Transverse colon (tissue), 4 donors: ENCODE measurements at places on chromosomes 11 and 22. TPM values are rescaled to one million over a fixed set of nuclear protein-coding genes. Genes with fewer than 3 reads are reported as not detected.

DNA sequence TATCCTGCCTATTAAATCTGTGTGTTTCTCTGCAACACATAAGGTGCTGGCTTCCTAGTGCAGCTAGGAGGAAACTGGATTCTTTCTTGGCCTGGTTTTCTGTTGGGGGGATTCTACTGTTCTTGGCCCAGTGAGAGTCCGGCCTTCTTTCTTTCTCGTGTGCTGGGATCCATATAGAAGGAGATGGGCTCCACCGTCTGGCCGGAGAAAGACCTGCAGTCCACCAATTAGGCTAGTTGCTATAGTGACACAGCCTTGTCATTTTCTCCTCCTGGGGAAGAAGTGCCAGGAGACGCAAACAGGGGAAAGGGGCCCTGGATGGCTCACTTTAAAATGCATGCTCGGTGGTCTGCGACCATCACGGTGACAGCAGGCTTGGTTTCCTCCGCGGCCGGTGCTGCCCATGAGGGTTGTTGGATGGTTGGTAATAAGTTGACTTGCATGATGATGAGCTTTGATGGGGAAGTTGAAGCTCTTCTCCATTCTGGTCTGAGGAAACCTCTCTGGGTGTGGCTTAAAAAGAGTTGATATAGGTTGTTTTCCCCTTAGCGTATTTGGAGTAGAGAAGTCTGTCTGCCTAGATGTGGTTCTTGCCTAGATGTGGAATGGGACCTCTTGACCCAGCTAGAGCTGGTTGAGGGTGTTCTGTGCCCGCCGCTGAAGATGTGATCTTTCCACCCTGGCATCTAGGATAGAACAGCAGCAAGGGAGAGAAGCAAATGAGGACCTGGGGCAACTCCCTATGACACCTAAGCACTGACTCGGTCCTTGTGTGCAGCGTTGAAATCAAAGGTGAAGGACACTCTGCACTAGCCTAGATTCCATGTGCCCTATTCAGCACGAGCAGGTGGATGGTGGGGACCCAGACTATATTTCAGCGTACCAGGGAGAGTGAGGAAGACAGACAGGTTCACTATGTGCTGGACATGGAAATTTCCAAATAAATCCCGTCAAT is 1335.0 kb downstream of the BRD1 start:
- no peaks in the 10 kb centered on the region for H3K36me3 ChIP-seq
- peaks cover 44% of the 10 kb centered on the region for H3K27me3 ChIP-seq
- no peaks in the 10 kb centered on the region for H3K4me1 ChIP-seq
- peak; percentile 50 for DNase-seq

Gene SAA4
- total RNA-seq: not detected

GRCh38 chr11:10108915-10109680 is 184.9 kb downstream of the SBF2 start:
- no peak overlapping the region for H3K4me3 ChIP-seq
- no peaks in the 10 kb centered on the region for H3K36me3 ChIP-seq
- H3K4me1 ChIP-seq: no peaks in the 10 kb centered on the region
- no peak overlapping the region for H3K27ac ChIP-seq
- DNase-seq: no peak
- no peaks in the 10 kb centered on the region for H3K27me3 ChIP-seq

Gene OR56A1
- not detected for total RNA-seq

GRCh38 chr11:128697645-128698174 is 3.8 kb downstream of the FLI1 start:
- no peak overlapping the region for H3K4me3 ChIP-seq
- peak overlapping the region; percentile 86 for H3K27ac ChIP-seq
- H3K27me3 ChIP-seq: peaks cover 35% of the 10 kb centered on the region
- no peak for DNase-seq
- H3K36me3 ChIP-seq: no peaks in the 10 kb centered on the region

DNA sequence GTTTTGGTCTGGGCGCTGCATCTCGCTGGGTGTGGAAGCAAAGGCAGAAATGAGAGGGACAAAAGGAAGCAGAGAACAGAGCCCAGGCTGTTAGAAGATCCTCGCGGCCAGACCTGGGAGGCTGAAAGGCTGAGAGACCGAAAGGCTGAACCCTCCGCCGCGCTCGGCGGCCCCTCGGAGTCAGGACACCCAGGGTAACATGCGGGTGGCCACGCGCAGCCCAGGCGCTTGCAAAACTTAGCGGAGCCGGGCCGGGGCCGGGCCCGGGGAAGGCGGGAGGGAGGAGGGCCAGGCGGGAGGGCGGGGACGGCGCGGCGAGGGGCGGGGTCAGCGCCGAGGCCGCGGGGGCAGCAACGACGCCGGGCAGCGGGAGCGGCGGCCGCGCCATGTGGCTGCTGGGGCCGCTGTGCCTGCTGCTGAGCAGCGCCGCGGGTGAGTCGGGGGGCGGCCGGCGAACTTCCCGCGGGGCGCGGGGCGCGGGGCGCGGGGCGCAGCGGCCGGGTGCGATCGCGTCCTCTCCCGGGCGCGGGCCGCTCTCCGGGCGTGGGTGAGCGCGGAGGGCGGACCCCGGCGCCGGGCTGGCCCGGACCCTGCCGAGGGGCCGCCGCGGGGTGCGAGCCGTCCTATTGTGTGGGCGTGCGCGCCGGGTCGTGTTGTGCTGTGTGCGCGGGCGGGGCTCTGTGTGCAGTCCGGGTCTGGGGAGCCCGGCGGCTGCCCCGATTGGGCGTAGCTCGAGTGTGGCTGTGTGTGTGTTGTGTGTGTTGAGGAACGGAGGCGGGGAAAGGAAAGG is at the start of gene LDLRAD3:
Gene LDLRAD3, plus strand, starts transcription at position 350 of the 790 bp plus-strand sequence. Its CDS starts 37 bp downstream, at position 387.
- H3K27ac ChIP-seq: peak within 1 kb of the TSS; percentile 74
- peaks cover 3% of the 10 kb centered on the region for H3K4me1 ChIP-seq
- H3K36me3 ChIP-seq: no peaks in the 10 kb centered on the region
- H3K4me3 ChIP-seq: peak within 1 kb of the TSS; percentile 39

GRCh38 chr22:49869845-49870712 is 16.4 kb downstream of the ZBED4 start:
- DNase-seq: no peak
- no peaks in the 10 kb centered on the region for H3K27me3 ChIP-seq
- H3K36me3 ChIP-seq: no peaks in the 10 kb centered on the region
- H3K4me3 ChIP-seq: no peak overlapping the region
- no peaks in the 10 kb centered on the region for H3K4me1 ChIP-seq
- no peak overlapping the region for H3K27ac ChIP-seq

DNA sequence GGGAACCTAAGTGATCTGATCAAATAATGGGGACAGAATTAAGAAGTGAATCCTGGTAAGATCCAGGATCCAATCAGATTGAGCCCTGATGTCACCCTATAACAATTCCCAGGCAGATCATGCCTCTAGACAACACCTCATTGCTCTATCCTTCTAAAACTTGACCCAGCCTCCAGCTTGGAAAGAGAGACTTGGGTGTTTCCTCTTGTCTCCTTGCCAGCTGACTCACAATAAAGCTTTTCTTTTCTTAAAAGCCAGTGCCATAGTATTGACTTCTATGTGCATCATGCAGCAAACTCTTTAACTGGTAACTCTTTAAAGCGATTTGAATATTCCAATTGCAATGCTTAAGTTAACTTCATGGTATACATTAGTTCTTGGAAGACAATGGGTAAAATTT is 109.6 kb upstream of the CHORDC1 start:
- H3K4me1 ChIP-seq: no peaks in the 10 kb centered on the region
- no peak overlapping the region for H3K4me3 ChIP-seq
- no peaks in the 10 kb centered on the region for H3K27me3 ChIP-seq
- no peaks in the 10 kb centered on the region for H3K36me3 ChIP-seq

Gene SCGB1A1
- total RNA-seq: not detected

GRCh38 chr11:110757962-110758755 is 45.9 kb upstream of the ARHGAP20 start:
- H3K4me1 ChIP-seq: peaks cover 24% of the 10 kb centered on the region
- no peak overlapping the region for H3K27ac ChIP-seq
- no peaks in the 10 kb centered on the region for H3K27me3 ChIP-seq
- no peak overlapping the region for H3K4me3 ChIP-seq

Gene ADM
- 235 TPM for total RNA-seq

Gene TRIM48
- not detected for total RNA-seq

DNA sequence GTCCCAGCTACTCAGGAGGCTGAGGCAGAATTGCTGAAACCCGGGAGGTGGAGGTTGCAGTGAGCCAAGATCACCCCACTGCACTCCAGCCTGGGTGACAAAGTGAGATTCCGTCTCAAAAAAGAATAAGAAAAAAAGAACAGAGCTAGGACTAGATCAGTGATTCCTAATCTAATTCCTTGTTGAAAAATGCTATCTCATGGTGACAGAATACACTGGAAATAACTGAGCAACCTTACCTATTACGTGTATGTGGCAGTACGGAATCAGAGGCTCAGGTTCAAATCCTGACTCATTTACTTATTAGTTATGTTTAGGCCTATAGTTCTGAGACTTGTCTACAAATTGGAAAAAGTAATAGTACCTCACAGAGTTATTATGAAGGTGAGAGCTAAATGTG is 19.5 kb upstream of the RCE1 start:
- no peak overlapping the region for H3K27ac ChIP-seq
- H3K27me3 ChIP-seq: no peaks in the 10 kb centered on the region
- H3K4me3 ChIP-seq: no peak overlapping the region
- H3K36me3 ChIP-seq: no peaks in the 10 kb centered on the region

Gene CCDC88B
- total RNA-seq: 203 TPM

GRCh38 chr11:13011466-13012055 is 2.4 kb downstream of the RASSF10 start:
- no peak for DNase-seq
- peak overlapping the region; percentile 17 for H3K4me3 ChIP-seq
- H3K27ac ChIP-seq: no peak overlapping the region
- H3K27me3 ChIP-seq: peaks cover 83% of the 10 kb centered on the region
- peaks cover 68% of the 10 kb centered on the region for H3K4me1 ChIP-seq

Gene SEPTIN5
- total RNA-seq: 2.5 TPM

GRCh38 chr11:55852141-55852540 is 13.6 kb downstream of the OR5D16 start:
- no peak for DNase-seq
- no peaks in the 10 kb centered on the region for H3K4me1 ChIP-seq
- H3K27me3 ChIP-seq: no peaks in the 10 kb centered on the region
- no peak overlapping the region for H3K4me3 ChIP-seq

GRCh38 chr11:13939961-13940906 is 22.3 kb upstream of the SPON1 start:
- no peaks in the 10 kb centered on the region for H3K4me1 ChIP-seq
- DNase-seq: no peak
- H3K27ac ChIP-seq: no peak overlapping the region

Gene MMP7
- not detected for total RNA-seq

Gene PLA2G3
- not detected for total RNA-seq

GRCh38 chr11:83409476-83409875 is 123.3 kb upstream of the CCDC90B start:
- H3K27me3 ChIP-seq: no peaks in the 10 kb centered on the region
- no peak overlapping the region for H3K4me3 ChIP-seq
- H3K36me3 ChIP-seq: no peaks in the 10 kb centered on the region
- H3K4me1 ChIP-seq: no peaks in the 10 kb centered on the region

Gene OR6A2
- total RNA-seq: not detected

Gene NECTIN1
- 11.0 TPM for total RNA-seq

DNA sequence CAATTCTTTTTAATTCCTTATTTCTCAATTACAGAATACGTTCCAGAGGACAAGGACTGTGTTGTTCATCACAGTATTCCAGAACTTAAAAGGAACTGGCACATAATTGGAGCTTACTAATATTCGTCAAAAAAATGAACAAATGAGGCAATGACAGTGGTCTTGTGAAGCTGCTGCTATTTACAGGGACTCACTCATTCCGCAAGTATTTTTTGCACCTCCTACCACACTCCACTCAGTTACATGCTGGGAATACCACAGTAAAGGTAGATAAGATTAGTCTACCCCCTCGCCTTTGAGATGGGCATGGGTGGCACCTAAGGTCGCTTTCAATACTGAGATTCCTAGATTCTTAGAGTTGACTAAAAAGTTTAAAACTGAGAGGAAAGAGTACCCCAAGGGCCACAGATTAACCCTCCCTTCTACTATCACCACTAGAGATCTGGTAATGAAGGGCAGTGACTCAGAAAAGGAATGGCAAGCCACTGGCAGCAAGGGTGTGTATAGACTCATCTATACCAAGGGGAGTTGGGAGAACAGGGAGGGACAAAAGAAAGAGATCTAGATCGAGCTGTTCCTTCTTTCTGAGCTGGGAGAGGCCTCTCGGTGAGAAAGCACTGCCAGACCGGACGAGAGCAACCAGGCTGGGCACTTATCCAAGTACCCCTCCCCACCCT is 85.0 kb downstream of the RPL27A start:
- H3K36me3 ChIP-seq: no peaks in the 10 kb centered on the region
- no peak for DNase-seq
- peaks cover 55% of the 10 kb centered on the region for H3K4me1 ChIP-seq
- no peaks in the 10 kb centered on the region for H3K27me3 ChIP-seq
- peak overlapping the region; percentile 77 for H3K27ac ChIP-seq

DNA sequence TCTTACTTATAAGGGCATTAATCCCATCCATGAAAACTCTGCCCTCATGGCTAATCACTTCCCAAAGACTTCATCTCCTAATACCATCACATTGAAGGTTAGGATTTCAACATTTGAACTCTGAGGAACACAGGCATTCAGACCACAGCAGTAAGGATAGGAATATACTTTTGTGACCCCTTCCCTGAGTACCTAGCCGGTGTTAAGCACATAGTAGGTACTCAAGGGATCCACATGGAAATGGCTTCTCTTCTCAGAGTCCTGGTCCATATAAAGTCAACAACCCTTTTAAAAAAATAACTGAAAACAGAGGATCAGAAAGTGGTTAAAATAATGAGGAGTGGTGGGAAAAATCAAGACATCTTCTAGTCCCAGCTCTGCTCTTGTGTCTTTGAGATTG is 78.0 kb downstream of the TIMP3 start:
- no peak for DNase-seq
- no peak overlapping the region for H3K27ac ChIP-seq
- no peaks in the 10 kb centered on the region for H3K36me3 ChIP-seq
- H3K27me3 ChIP-seq: no peaks in the 10 kb centered on the region

DNA sequence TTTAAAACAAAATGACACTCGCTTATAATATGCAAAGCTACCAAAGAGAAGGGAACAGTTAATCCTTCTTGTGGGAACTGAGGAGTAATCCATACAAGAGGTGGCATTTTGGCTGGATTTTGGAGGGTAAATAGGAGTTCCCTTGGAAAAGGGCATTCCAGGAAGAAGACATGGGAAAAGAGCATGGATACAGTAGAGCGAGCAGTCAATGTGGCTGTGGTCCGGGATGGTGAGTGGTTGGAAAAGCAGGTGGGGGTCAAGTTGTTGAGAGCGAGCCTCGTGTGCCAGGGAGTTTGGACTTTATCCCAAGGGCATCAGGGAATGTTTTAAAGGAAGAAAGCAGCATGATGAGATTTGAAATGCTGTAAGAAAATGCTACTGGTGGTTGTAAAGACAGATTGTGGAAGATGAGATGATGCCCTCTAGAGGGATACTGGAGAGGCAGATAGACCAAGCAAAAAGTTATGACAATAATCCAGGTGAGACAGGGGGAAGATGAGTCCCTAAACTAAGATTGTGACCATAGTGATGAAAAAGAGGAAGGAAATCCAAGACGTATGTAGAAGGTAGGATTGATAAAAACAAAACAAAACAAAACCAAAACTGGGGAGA is 3.8 kb upstream of the MMP7 start:
- no peaks in the 10 kb centered on the region for H3K4me1 ChIP-seq
- DNase-seq: no peak
- no peaks in the 10 kb centered on the region for H3K36me3 ChIP-seq
- no peak overlapping the region for H3K4me3 ChIP-seq
- H3K27me3 ChIP-seq: no peaks in the 10 kb centered on the region
- no peak overlapping the region for H3K27ac ChIP-seq
